Hepatocyte (in vitro differentiated cells): ENCODE measurements at places on chromosomes 4 and X. TPM values are rescaled to one million over a fixed set of nuclear protein-coding genes. Genes with fewer than 3 reads are reported as not detected.

The FGFBP1 gene
- 2.2 and 2.8 TPM in 2 replicates for total RNA-seq

The SPACA5 gene
- not detected in 2 replicates for total RNA-seq

- H3K27ac ChIP-seq = no peak overlapping the region
- no peaks in the 10 kb centered on the region for H3K27me3 ChIP-seq
- peaks cover 12% of the 10 kb centered on the region for H3K4me1 ChIP-seq
- no peak overlapping the region for H3K4me3 ChIP-seq
Measured at GRCh38 chrX:72031634-72032033, 100.1 kb downstream of the RTL5 start.

GRCh38 chrX:35699642-35700041 is 98.5 kb upstream of the MAGEB16 start:
- no peak overlapping the region for H3K4me3 ChIP-seq
- H3K36me3 ChIP-seq = no peaks in the 10 kb centered on the region
- no peaks in the 10 kb centered on the region for H3K27me3 ChIP-seq
- DNase-seq = no peak

GRCh38 chrX:714131-714530 is 83.5 kb downstream of the SHOX start:
- H3K4me3 ChIP-seq = no peak overlapping the region
- DNase-seq = no peak
- H3K4me1 ChIP-seq = no peaks in the 10 kb centered on the region
- H3K27ac ChIP-seq = no peak overlapping the region

DNA sequence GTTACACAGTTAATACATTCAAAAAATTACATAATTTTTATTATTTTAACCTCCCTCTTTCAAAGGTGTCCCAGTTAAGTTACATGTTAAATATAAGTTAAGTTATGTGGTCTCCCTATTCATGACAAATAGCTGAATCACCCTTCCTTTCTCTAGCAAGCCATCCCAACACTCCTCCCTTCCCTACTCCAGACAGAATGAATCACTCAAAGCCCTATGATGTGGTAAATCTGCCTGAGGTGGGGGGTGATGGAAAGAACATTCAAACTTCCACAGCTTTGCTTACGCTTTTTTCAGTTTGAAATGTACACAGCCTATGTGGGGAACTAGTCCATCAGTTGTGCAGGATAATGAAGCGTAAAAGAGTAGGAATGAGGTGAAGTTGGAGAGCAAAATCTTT is 90.2 kb downstream of the CXCL13 start:
- H3K27ac ChIP-seq = no peak overlapping the region
- H3K4me3 ChIP-seq = no peak overlapping the region
- peak; percentile 27 for DNase-seq
- H3K36me3 ChIP-seq = no peaks in the 10 kb centered on the region

DNA sequence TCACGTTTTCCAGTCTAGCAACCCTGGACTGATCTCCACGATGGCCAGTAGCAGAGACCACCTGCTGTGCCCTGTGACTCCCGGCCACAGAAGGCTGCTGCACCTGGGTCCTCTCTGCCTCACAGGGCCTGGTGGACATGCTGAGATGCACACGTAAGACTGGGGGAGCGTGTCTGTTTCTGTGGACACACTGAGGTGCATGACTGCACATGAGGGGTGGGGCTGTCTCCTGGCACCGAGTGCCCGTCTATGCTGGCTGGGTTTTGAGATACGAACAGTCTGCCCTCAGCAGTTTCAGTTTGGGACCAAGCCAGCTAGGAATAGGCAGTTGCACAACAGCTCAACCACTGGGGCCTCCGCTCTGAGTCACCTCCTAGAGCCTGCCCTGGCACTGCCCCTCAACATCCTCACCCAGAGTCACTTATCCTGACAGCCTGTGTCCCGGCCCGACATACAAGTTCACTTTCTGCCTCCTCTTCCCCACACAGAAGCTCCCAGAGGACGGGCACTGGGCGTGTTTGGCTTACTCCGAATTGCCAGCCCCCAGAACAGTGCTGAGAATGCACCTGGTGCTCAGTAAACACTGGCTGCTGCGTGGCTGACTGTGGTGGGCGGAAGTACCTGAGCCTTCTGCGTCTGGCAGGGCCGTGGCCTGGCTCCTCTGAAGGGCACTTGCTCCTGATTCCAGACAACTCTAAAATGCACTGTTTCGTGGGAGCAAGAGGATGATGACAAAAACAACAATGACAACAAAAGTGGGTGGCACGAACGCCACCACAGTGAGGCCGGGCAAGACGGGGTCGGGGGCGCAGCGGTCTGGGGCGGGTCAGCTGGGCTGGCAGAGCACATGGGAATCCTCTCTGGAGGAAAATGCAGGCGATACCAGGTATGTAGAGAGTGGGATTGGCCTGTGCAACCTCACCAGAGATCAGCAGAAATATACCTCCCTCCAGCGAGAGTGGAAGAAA is 30.9 kb downstream of the RNF212 start:
- no peaks in the 10 kb centered on the region for H3K4me1 ChIP-seq
- no peaks in the 10 kb centered on the region for H3K36me3 ChIP-seq
- no peaks in the 10 kb centered on the region for H3K27me3 ChIP-seq
- no peak overlapping the region for H3K4me3 ChIP-seq
- no peak overlapping the region for H3K27ac ChIP-seq

- no peak overlapping the region for H3K27ac ChIP-seq
- no peaks in the 10 kb centered on the region for H3K36me3 ChIP-seq
- DNase-seq = no peak
- H3K27me3 ChIP-seq = no peaks in the 10 kb centered on the region
- H3K4me1 ChIP-seq = no peaks in the 10 kb centered on the region
Measured at GRCh38 chrX:154360155-154360713, 14.2 kb downstream of the FLNA start.

DNA sequence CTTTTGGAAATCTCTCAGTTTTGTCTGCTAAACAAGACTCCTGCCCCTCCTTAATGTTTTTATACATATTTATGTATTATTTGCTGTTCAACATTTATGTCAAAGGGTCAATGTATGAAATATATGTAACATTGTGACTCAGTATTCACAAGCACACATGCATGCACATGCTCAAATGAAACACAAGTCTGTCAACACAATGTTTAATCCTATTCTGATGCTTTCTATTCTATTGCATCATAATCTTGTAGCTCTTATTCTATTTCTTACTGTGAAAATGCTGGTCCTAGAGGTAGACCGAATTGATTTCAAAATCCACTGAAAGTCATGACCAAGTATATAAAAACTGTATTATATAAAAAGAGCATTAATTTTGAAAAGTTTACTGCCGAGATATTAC is 1463.3 kb downstream of the C4orf33 start:
- no peaks in the 10 kb centered on the region for H3K4me1 ChIP-seq
- no peaks in the 10 kb centered on the region for H3K27me3 ChIP-seq
- no peak for DNase-seq
